ENCODE measurements at places on chromosomes 1 and 21.

GRCh38 chr1:167973832-167974231 lies 37.0 kb upstream of the MPC2 start:
- DNase-seq, result no peak

DNA sequence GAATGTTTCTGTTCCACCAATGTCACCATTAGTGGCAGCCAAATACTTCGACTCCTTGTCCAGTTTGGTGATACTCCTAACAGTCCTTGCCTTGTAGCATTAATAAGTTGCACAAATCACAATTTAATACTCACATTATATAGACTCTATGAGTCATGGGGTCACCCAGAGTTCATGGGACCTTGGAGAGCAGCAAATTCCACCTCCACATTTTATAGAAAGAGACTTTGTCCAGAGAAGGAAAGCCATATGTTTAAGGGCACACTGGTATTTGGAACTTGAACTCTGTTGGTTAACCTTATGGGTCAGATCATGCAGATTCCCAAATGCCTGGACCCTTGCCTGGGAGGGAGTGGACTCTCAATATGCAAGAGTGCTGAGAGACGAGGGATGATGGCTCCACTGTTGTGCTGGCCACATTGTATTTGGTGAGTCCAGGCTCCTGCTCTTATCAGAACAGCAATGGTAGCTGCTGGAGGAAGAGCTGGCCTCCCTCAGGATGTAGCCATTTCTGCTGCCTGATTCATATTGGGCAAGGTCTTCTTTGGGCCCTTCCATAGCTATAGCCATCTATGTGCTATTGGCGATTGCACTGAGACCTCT lies 30.6 kb downstream of the DNAJC6 start:
- DNase-seq, result no peak

- DNase-seq, result no peak
These were observed 13.6 kb downstream of the ZYG11B start for GRCh38 chr1:52739699-52740467.

GRCh38 chr21:41682719-41683179 lies 84.1 kb downstream of the RIPK4 start:
- DNase-seq, result no peak

DNA sequence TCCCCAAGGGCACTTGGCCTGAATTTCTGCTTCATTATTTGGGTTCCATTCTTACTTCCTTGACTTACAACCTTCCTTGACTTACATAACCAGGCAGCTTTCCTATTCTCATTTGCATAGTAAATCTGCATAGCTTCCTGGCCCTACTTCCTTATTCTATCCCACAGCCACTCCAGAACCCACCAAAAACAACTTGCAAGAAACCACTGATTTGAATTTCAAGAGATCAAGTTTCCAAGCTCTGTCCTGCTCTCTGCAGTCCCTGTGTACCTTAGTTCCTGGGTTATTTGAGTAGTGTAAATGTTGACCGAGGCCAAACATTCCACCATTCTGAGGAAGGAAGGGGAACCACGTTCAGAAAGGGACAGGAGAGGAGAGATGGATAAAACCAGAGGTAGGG lies 603.3 kb downstream of the PTPRC start:
- no peak for DNase-seq

DNA sequence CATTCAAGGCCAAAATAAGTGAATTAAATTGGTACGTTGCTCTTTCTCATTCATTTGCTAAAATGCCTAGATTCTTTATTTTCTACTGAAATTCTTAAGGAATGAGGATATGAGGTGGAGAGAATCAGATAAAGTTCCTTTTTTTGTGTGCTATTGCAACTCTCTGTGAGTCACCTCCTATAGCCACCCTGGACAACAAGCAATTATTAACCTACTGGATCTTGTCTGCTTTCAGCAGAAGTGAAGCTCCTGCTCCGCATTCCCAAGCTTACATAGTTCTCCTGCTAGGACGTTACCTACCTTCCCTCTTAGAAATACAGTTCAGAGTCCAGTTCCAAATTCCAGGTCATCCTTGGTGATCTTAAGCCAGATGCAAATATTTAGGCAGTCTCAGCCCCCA lies 4.8 kb upstream of the KCNJ6 start:
- no peak for DNase-seq

GRCh38 chr21:43321111-43321510 lies 105.8 kb downstream of the SIK1 start:
- DNase-seq, result no peak

- DNase-seq, result no peak
These were observed 62.5 kb upstream of the BARHL2 start for GRCh38 chr1:90779573-90779972.

DNA sequence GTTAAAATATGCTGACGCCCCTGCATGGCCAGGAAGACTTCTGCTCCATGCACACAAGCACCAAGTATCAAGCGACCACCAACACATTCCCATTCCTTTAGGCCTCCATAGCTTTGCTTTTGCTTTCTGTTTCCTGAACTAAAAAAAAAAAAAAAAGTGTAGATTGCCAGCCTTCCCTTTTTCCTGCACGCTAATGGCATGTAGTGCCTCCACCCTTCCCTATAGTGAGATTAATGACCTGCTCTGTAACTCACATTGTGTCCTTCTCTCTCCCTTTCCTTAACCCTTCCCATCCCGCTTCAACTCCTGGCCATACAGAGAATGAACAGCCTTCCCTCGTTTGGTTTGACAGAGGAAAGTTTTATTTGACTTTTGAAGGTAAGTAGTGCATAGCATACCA lies 57.1 kb upstream of the DYNLT5 start:
- DNase-seq, result no peak

- peak; percentile 41 for DNase-seq
These were observed 849 bp downstream of the NFIA start for GRCh38 chr1:61083013-61083806.

DNA sequence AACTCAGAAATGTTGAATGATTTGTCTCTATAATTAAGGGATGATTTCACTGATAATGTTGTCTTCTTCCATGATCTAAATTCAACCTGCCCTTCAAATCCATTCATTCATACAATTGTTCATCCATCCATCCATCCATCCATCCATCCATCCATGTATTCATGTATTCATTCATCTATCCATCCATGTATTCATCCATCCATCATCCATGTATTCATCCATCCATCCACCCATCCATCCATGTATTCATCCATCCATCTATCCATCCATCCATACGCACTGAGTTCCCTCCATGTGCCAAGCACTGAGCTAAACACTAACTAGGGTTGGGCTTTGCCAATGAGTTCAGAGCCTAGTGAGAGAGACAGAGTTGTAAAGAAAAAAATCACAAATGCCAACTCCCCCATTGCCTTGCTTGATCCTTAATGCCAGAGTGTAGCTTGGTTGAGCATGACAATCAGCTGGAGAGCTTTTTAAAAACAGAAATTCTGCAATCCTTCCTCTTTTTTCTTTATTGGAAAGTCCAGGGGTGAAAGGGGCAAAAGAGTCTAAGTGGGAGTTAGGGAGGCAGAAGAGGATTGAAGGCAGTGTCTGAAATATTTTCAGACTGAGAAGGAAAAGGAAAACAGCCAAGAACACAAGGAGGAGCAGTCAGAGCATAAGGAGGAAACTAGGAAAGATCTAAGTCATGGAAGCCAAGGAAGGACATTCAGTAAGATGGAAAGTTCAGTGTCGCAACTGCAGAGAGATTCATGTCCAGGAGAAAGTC lies 92.4 kb upstream of the ERG start:
- no peak for DNase-seq

DNA sequence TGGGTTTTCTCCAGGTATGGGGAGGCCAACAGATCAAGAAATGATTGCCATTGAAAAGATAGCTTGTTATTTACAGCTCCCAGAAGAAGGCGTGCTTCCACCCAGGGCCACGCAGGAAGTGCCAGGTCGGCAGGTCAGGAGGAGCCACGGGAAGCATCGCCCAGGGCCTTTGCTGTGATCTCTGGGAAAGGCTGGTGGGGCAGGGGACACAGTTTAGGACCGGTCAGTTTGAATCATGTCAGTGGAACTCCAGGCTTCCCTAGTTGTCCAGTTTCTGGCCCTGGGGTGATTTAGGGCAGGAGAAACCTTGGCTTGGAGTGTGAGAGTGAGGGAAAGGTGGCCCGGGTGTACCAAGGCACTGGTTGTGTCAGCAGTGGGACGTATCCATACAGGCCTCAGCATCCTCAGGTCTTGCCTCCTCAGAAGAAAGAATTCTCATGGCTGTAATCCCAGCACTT lies 11.4 kb downstream of the PLA2G5 start:
- DNase-seq, result no peak

GRCh38 chr1:156589546-156589945 lies 2.0 kb upstream of the NAXE start:
- DNase-seq, result no peak

DNA sequence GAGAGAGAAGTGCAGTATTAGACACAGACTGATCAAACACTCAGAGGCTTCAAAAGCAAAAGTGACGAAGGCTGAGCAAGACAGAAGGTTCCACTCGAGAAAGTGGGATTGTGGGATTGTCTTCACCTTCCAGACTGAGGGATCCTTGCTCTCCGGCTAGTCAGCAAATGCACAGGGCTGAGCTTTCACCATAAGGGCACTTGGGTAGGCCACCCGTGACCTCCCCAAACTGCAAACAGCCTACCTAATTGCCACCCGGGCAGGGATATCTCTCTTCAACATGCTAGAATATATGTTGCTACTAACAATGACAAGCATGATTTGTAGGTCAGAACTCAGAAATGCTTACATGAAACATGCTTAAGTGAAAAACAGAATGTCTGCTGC lies 35.3 kb upstream of the RIPK4 start:
- DNase-seq, result no peak

GRCh38 chr1:51726544-51727225 lies 109.8 kb downstream of the OSBPL9 start:
- no peak for DNase-seq

DNA sequence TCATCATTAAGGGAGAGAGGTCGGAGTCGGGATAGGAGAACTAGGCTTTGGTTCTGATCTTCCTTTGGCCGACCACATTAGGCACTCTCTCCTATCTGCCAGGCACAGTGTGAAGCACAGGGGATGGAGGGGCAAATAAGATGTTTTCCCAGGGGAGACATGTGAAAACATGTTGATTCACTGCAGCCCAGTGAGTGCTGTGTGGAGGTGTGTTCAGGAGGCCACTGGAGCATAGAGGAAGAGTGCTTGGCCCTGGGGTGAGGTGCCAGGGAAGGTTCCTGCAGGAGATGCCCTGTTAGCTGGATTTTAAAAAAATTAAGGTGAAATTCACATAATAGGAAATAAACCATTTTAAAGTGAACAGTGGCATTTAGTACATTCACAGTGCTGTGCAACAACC lies 3.7 kb downstream of the VANGL2 start:
- DNase-seq, result no peak

All from heart left ventricle (tissue), 16 donors.